ENCODE measurements at places on chromosomes 6 and 20. TPM values are rescaled to one million over a fixed set of nuclear protein-coding genes. Genes with fewer than 3 reads are reported as not detected.

The CAP2 gene
- 7.2 TPM for total RNA-seq

The ZNF292 gene
- total RNA-seq = 27.5 TPM

The MACROD2 gene
- 3.2 TPM for total RNA-seq

The TSPO2 gene
- total RNA-seq = not detected

The DEF6 gene
- total RNA-seq = 40.2 TPM

The RIPPLY2 gene
- not detected for total RNA-seq

The RNGTT gene
- 23.5 TPM for total RNA-seq

The HLA-DMA gene
- 2.2 TPM for total RNA-seq

The PDE10A gene
- total RNA-seq = not detected

The TEAD3 gene
- 12.5 TPM for total RNA-seq

The GTPBP2 gene
- total RNA-seq = 302 TPM

The BTNL2 gene
- not detected for total RNA-seq

The SLC22A7 gene
- total RNA-seq = not detected

The CDH4 gene
- 57.4 TPM for total RNA-seq
